ENCODE measurements at places on chromosomes 13 and 19.

- DNase-seq: no peak
Observed at GRCh38 chr13:81757348-81757970, 1416.5 kb upstream of the SPRY2 start.

- DNase-seq: no peak
Observed at GRCh38 chr19:31519908-31520307, 170.7 kb upstream of the TSHZ3 start.

GRCh38 chr13:112333756-112334543 lies 42.2 kb upstream of the SPACA7 start:
- no peak for DNase-seq

- no peak for DNase-seq
Observed at GRCh38 chr19:34366738-34367623, 2.0 kb downstream of the GPI start.

GRCh38 chr13:43388282-43389034 lies 365.1 kb downstream of the DNAJC15 start:
- no peak for DNase-seq

DNA sequence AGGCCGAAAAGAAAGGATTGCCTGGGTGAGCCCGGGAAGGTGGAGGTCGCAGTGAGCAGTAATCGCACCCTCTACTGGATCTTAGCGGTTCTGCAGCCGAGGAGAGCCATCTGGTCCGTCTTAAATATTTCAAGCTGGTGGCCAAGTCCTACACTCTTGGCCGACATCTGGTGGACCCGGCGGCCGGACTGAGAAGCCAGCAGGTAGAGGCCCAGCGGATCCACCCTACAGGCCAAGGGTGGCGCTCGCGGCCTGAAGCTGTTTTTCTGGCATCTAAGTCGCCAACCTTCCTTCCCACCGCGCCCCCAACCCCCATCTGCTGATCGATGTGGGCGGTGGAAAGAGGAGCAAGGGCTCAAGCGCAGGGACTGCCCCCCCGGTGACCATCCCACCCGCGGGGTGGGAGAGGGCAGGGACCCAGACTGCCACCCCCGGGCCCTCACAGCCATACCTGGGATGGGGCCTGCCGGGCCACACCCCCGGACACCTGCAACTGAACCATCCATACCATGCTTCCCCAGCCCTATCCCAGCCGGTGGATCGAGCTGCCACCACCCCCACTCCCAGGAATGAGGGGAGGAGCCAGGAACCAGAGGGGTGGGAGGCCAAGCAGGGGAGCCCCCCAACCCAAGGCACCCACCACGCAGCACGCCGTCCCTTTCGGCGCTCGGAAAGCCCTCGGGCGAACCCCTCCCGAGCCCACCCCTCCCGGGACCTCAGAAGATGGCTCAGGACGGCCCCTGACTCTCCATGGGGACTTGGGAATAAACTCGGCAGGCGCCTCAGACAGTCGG lies 46.3 kb upstream of the ZNF730 start:
- no peak for DNase-seq

GRCh38 chr13:50788551-50789210 lies 54.8 kb downstream of the DLEU7 start:
- DNase-seq: no peak

- no peak for DNase-seq
Observed at GRCh38 chr19:7772752-7773291, 9.8 kb downstream of the CLEC4M start.

DNA sequence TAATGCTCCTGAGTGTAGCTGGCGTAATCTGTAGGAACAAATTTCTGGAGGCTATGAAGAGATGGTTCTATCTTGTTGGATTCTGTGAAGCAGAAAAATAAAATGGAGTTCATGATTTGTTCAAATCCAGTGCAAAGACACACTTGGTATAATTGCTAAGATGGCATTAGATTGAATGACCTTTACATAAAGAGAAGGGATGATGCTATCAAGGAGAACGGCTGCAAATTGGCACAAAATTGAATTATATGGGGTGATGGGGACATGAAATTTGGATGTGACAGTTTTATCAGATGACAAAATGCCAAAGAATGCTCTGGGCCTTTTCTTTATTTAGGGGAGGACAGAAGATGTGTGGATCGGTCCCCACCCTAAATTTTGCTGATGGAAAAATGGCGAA lies 4.0 kb downstream of the METTL21C start:
- DNase-seq: no peak

DNA sequence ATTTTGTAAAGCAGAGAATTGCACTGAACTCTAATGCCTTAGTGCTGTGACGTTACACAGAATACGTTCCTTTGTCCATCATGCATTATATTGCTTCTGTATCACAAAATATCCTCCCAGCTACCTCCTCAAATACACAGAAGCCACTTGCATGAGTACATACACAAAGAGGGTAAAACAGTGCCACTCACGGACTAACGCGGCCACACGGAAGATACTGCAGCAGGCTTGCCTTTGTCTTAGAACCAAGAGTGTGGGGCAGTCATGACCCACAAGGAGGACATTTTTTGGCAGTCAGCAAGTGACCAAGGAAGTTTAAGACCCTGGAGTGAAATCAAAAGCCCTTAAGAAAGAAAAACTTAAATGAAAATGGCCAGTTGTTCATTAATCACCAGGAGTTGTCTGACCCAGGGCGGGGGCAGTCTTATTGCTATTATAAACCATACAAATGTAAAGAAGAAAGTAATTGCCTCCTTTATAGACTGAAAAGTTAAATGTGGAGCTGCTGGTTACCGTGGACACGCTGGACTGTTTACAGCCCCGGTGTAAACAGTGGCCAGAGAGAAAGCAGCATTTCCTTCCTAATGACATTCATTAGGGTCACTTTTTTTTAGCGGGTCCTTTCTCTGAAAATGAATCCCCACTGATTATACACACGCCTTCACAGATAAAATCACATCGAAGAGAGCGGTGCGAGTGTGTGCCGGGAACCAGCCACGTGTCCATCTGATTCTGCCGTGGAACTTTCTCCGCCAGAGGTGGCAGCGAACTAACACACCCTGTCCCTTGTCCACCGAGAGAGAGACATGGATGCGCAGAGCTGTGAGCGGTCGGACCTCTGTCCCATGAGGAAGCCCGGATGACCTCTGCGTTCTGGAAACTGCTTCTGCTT lies 66.8 kb downstream of the SOX1 start:
- no peak for DNase-seq

Data from stimulated activated CD4-positive, alpha-beta T cell treated with anti-CD3 and anti-CD28 coated beads, Interleukin-1b, Interleukin-23, amount 100 ng/mL, for 4 hours (primary cell).